Sigmoid colon (tissue), 7 donors: ENCODE measurements at places on chromosomes 16 and 17.

- no peak overlapping the region for H3K27ac ChIP-seq
- no peaks in the 10 kb centered on the region for H3K4me1 ChIP-seq
- H3K4me3 ChIP-seq, result no peak overlapping the region
- DNase-seq, result no peak
- H3K36me3 ChIP-seq, result no peaks in the 10 kb centered on the region
These were observed 22.1 kb downstream of the GPR139 start for GRCh38 chr16:20051611-20052010.

DNA sequence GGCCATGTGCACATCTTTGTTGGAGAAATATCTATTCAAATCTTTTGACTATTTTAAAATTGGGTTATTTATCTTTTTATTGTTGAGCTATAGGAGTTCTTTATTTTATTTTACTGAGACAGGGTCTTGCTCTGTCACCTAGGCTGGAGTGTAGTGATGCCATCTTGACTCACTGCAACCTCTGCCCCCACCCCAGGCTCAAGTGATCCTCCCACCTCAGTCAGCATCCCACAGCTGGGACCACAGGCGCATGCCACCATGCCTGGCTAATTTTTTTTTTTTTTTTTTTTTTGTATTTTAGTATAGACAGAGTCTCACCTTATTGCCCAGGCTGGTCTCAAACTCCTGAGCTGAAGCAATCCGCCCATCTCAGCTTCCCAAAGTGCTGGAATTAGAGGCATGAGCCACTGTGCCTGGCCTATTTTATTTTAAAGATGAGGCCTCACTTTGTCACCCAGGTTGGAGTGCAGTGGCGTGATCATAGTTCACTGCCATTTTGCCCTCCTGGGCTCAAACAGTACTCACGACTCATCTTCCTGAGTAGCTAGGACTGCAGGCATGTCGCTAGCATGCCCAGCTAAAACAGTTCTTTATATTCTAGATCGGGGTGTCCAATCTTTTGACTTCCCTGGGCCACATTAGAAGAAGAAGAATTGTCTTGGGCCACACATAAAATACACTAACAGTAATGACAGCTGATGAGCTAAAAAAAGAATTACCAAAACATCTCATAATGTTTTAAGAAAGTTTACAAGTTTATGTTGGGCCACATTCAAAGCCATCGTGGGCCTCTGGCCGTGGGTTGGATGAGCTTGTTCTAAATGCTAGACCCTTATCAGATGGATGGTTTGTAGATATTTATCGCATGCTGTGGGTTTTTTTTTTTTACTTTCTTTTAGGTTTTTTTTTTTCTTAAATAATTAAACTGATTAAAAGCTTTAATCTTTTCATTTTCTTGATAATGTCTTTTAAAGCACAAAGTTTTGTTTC lies 13.7 kb downstream of the TENT4B start:
- H3K4me3 ChIP-seq, result no peak overlapping the region
- H3K36me3 ChIP-seq, result no peaks in the 10 kb centered on the region
- peak overlapping the region; percentile 44 for H3K27ac ChIP-seq
- H3K4me1 ChIP-seq, result peaks cover 69% of the 10 kb centered on the region
- H3K27me3 ChIP-seq, result no peaks in the 10 kb centered on the region

GRCh38 chr17:43324205-43324893 lies 74.4 kb upstream of the ARL4D start:
- no peaks in the 10 kb centered on the region for H3K27me3 ChIP-seq
- no peak overlapping the region for H3K4me3 ChIP-seq
- no peaks in the 10 kb centered on the region for H3K4me1 ChIP-seq
- no peaks in the 10 kb centered on the region for H3K36me3 ChIP-seq

DNA sequence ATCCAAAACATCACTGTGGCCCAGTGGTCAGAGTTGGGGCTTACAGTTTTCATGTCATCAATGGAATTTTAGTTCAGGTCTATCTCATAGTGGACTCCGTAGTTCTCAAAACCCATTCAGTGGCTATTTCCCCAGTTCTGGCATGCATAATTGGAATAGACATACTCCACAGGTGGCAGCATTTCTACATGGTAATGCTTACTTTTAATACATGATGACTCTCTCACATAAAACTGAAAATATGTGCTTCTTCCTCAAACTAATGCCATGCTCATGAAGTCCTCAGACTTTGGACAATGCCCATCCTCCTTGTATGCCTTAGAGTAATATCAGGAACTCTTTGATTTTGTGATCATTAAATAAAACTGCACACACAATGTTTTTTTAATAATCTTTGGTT lies 857.4 kb upstream of the GOT2 start:
- H3K4me3 ChIP-seq, result no peak overlapping the region
- DNase-seq, result no peak
- H3K36me3 ChIP-seq, result no peaks in the 10 kb centered on the region
- no peaks in the 10 kb centered on the region for H3K4me1 ChIP-seq

GRCh38 chr16:1080801-1081733 lies 8.5 kb downstream of the SSTR5 start:
- no peaks in the 10 kb centered on the region for H3K4me1 ChIP-seq
- H3K27me3 ChIP-seq, result peaks cover 91% of the 10 kb centered on the region
- no peak for DNase-seq
- no peak overlapping the region for H3K27ac ChIP-seq
- no peak overlapping the region for H3K4me3 ChIP-seq
- H3K36me3 ChIP-seq, result no peaks in the 10 kb centered on the region

DNA sequence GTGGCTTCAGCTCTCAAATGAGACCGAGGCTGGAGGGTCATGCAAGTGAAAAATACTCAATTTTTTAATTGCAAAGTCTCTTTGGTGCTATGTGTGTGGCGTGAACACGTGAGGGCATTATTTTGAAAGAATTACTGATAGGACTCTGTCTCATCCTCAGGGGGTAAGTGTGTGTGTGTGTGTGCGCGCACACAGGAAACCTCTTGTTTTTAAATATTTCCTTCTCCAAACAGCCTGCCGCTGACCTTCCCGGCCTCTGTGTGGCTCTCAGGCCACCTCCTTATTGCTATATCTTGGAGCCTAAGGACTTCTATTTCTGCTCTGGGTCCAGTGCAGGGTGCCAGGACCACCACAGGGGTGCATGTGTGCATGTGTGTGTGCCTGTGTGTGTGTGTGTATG lies 99.7 kb downstream of the CMIP start:
- no peak for DNase-seq
- H3K36me3 ChIP-seq, result no peaks in the 10 kb centered on the region
- H3K4me1 ChIP-seq, result peaks cover 40% of the 10 kb centered on the region
- no peaks in the 10 kb centered on the region for H3K27me3 ChIP-seq

DNA sequence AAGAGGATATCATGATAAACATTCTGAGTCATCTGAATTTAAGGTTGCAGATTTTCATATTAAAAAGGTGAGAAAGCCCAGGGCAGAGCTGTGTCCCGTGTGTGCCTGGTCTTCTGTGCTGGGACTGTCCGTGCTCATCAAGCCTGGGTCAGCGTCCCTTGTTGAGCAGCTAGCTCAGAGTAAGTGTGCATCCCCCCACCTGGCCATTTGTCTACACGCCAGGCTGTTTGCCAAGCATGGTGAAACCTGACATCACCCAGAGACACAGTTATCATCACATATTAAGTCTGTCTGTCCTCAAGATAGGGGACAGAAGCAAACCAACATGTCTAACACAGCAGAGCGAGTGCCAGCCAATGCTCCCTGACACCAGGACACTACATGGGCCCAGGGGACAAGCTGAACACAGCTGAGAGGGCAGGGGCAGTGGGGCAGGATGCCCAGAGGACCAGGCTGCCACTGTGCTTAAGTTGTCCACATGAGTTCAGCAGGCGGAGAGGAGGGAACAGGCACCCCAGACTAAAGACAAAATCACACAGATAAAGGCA lies 57.9 kb upstream of the CNEP1R1 start:
- no peak overlapping the region for H3K27ac ChIP-seq
- H3K36me3 ChIP-seq, result no peaks in the 10 kb centered on the region
- no peaks in the 10 kb centered on the region for H3K4me1 ChIP-seq
- no peak overlapping the region for H3K4me3 ChIP-seq
- peaks cover 3% of the 10 kb centered on the region for H3K27me3 ChIP-seq

DNA sequence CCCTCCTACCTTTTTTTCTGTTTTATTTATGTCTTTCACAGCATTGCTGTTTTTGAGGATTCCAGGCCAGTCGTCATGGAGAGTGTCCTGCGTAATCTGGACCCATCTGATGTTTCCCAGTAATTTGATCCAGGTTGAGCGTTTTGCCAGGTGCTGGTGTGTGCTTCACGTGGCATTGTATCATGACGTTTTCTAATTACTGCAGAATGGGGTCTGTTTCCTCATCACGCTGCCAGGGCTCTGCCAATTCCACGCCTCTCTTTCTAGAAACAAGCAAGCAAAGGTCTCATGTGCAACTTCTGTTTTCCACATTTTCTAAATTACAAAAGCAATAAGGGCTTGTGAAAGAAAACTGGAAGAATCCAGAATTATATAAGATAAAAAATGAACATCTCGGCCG lies 28.3 kb upstream of the BHLHA9 start:
- no peaks in the 10 kb centered on the region for H3K4me1 ChIP-seq
- H3K4me3 ChIP-seq, result no peak overlapping the region
- no peaks in the 10 kb centered on the region for H3K27me3 ChIP-seq
- no peaks in the 10 kb centered on the region for H3K36me3 ChIP-seq

DNA sequence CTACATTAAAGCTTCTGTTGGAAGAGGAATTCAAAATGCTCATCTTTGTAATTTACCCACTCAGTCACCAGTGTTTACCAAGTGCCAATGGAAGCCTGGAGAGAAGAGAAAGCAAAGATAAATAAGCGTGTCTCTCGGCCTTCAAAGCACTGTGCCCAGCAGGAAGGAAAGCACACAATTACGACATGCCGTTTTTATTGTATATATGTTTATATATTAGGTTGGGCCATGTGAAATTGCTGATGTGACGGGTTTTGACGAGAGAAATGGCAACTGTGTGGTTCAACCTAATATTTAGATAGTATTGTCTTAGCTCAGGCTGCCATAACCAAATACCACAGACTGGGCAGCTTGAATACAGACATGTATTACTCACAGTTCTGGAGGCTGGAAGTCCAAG lies 79.3 kb upstream of the HSBP1 start:
- H3K27me3 ChIP-seq, result no peaks in the 10 kb centered on the region
- DNase-seq, result no peak
- no peak overlapping the region for H3K4me3 ChIP-seq
- H3K36me3 ChIP-seq, result no peaks in the 10 kb centered on the region
- H3K27ac ChIP-seq, result no peak overlapping the region

- no peaks in the 10 kb centered on the region for H3K36me3 ChIP-seq
- DNase-seq, result no peak
- H3K4me3 ChIP-seq, result no peak overlapping the region
- no peaks in the 10 kb centered on the region for H3K27me3 ChIP-seq
- H3K27ac ChIP-seq, result no peak overlapping the region
- H3K4me1 ChIP-seq, result peaks cover 78% of the 10 kb centered on the region
These were observed 69.6 kb downstream of the KANSL1 start for GRCh38 chr17:46123607-46124006.

- no peaks in the 10 kb centered on the region for H3K36me3 ChIP-seq
- H3K4me3 ChIP-seq, result no peak overlapping the region
- H3K4me1 ChIP-seq, result no peaks in the 10 kb centered on the region
- no peak for DNase-seq
These were observed 44.0 kb upstream of the CAPN15 start for GRCh38 chr16:483341-484075.

DNA sequence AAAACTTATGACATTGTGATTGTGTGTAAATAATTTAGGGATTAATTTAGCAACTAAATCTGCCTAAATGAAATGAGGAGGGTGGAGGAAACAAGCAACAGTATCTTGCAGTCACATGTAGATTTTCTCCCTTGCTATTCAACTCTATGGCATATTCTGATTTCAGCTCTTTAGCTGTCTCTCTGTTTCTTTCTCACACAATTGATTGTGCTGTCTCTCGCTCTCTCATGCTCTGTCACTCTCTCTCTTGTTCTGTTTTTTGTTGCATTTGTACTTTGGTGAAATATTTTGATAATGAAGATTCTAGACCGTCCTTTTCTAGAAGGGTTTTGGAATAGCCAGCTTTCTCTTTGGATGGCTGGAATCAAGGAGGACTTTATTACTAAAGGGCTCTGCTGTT lies 70.6 kb downstream of the BCAS3 start:
- no peaks in the 10 kb centered on the region for H3K27me3 ChIP-seq
- no peak overlapping the region for H3K4me3 ChIP-seq
- H3K4me1 ChIP-seq, result no peaks in the 10 kb centered on the region
- no peak overlapping the region for H3K27ac ChIP-seq

DNA sequence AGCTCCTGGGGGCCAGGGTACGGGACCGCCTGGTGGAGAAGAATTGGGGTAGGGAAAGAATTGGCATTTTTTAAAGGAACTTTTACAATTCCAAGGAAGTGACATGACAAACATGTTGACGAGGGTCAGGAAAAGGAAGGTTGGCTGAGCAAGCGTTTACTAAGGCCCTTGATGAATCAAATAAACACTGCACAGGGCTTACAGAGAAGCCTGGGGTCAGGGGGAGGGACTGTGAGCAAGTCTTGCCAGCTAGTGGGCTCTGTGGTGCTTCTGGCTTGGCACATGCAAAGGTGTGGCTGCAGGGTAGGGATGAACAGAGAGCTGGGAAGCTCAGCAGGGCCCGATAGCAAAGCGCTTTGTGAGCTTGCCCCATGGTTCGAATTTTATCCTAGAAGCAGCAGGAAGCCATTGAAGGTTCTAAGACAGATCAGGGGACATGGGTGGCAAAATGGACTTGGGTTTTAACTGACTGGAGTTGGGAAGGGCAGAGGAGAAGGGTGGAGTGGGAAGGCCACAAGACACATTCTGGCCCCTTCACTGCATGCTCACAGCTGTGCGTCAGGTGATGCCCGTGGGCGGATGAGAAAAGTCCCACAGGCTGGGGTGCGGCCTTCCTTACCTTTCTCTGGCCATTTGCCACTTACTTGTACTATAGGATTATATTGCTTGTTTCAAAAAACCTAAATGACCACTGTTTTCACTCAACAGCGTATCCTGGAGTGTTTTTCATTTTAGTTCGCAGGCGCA lies 117.8 kb downstream of the SOCS1 start:
- H3K27ac ChIP-seq, result no peak overlapping the region
- no peaks in the 10 kb centered on the region for H3K4me1 ChIP-seq
- no peak overlapping the region for H3K4me3 ChIP-seq
- no peaks in the 10 kb centered on the region for H3K36me3 ChIP-seq
- DNase-seq, result no peak
- no peaks in the 10 kb centered on the region for H3K27me3 ChIP-seq

GRCh38 chr16:64013856-64014255 lies 1108.0 kb downstream of the CDH11 start:
- H3K4me3 ChIP-seq, result no peak overlapping the region
- no peak overlapping the region for H3K27ac ChIP-seq
- H3K36me3 ChIP-seq, result no peaks in the 10 kb centered on the region
- peaks cover 23% of the 10 kb centered on the region for H3K4me1 ChIP-seq

GRCh38 chr17:78572239-78573205 lies 4.7 kb downstream of the DNAH17 start:
- H3K27me3 ChIP-seq, result no peaks in the 10 kb centered on the region
- no peak for DNase-seq
- H3K36me3 ChIP-seq, result no peaks in the 10 kb centered on the region
- H3K4me1 ChIP-seq, result no peaks in the 10 kb centered on the region

DNA sequence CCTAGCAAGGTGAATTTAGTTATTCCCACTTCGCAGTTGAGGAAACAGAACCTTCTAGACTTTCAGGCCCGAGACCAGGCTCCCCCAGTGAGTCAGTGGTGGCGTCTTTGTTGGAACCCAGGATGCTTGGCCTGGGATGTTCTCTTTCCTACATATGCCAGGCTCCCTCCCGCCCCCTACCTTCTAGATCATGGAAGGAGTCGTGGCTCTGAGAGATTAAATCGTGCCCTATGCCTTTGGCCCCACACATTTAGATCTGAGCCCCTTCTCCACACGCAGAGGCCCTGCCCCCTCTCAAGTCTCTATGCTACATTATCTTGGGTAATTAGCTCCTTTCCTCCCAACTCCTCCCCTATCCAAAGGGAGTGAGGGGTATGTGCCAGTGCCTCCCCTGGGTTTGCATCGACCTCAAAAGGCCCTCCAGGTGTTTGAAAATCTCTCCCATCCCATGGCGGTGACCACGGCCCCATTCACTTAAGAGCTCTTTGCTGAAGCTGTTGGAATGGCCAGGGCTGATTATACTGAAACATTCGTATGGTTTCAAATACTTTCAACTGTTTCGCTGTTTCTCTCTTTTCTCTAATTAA lies 3.0 kb downstream of the NGFR start:
- H3K4me1 ChIP-seq, result peaks cover 37% of the 10 kb centered on the region
- no peak overlapping the region for H3K27ac ChIP-seq
- no peaks in the 10 kb centered on the region for H3K36me3 ChIP-seq
